T-helper 1 cell (primary cell): ENCODE measurements at places on chromosomes 5 and 9.

- DNase-seq = peak; percentile 15
These were observed 24.1 kb upstream of the PCSK5 start for GRCh38 chr9:75866273-75866871.

GRCh38 chr5:158538506-158539074, 561.1 kb downstream of the EBF1 start:
- no peak for DNase-seq

- DNase-seq = no peak
These were observed 64.5 kb upstream of the PPARGC1B start for GRCh38 chr5:149665416-149666175.

DNA sequence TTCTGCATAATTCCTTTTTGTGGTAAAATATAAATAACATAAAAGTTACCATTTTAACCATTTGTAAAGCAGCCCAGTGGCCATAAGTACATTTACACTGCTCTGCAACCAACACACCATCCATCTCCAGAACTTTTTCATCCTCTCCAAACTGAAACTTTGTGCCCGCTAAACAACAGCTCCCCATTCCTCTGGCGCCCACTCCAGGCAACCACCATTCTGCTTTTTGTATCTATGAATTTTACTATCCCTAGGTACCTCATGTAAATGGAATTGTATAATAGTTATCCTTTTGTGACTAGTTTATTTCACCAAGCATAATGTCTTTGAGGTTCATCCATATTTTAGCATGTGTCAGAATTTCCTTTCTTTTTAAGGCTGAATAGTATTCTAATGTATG, 141.1 kb downstream of the DMXL1 start:
- no peak for DNase-seq

DNA sequence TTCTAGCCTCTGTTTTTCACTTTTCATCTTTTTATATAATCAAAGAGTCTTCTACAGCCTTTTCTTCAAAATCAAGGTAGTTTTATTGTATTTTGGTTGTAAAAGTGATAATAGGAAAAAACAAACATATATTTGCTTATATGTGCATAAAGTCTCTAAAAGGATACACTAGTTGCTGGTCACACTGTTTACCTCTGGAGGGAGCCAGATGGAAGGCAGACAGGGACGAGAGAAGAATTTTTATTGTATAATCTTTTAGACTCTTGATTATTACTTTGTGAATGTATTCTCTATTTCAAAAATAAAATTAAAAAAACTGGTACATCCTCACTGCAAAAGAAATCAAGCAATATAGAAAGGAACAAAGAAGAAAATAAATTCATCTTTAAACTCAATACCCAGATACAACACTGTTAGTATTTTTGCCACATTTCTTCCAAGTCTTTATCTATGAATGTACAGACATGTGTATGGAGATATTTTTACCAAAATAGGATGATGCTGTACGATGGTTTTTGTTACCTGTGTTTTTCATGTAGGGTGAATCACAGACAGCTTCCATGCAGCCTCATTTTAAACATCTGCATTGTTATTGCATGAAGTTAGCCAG, 6.1 kb upstream of the RNF183 start:
- DNase-seq = no peak

- no peak for DNase-seq
These were observed 393.0 kb downstream of the TMEM167A start for GRCh38 chr5:82684165-82684564.

- DNase-seq = no peak
These were observed 12.4 kb downstream of the LARP1 start for GRCh38 chr5:154767576-154767975.

DNA sequence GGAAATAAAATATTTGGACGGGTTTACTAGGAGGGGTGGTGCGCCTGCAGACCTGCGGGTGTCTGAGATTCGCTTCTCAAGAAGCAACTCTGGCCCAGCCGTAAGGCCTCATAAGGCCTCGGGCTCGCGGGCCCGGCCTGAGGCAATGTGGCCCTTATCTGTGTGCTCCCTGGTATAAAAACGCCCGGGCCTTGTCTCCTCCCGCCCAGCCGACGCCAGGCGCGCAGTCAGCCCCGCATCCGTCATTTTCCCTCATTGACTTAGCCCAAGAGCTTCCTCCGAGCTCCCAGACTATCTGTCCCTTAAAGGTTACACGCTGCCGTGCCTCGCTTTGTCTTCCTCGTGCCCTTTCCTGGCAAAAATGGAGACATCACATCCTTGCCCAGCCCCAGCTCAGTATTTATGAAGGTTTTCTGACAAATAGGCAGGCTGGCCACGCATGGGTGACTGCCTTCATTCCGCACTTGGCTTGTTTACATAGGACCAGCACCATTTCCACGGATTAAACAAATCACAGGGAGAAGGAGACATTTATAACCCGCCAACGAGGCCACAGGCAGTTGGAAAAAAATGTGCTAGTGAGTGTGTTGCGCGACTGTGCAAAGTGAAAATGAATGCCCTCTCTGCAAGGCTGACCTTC, 74.5 kb upstream of the TBCA start:
- no peak for DNase-seq

DNA sequence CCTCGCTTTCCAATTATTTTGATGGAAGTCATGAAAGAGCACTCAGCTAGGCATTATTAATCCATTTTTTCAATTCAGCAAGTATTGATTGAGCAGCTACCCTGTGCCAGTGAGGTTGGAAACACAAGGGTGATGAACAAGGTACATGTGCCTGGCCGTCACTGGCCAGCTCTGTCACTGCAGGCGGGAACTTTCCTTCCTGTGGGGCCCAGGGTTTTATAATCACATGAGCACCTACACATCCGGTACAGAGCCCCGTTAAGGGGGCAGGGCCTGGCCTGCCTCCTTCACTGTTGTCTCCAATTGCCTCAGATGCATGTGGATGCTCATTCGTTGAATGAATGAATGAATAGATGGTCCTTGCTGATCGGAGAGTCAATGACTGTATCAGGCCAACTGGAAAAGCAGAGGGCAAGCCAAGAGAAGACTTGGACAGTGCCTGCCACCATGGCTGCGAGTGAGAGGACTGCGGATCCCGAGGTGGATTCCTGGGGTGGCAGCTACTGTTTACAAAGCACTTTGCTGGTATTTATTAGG, 55.9 kb upstream of the KCNMB1 start:
- DNase-seq = no peak

DNA sequence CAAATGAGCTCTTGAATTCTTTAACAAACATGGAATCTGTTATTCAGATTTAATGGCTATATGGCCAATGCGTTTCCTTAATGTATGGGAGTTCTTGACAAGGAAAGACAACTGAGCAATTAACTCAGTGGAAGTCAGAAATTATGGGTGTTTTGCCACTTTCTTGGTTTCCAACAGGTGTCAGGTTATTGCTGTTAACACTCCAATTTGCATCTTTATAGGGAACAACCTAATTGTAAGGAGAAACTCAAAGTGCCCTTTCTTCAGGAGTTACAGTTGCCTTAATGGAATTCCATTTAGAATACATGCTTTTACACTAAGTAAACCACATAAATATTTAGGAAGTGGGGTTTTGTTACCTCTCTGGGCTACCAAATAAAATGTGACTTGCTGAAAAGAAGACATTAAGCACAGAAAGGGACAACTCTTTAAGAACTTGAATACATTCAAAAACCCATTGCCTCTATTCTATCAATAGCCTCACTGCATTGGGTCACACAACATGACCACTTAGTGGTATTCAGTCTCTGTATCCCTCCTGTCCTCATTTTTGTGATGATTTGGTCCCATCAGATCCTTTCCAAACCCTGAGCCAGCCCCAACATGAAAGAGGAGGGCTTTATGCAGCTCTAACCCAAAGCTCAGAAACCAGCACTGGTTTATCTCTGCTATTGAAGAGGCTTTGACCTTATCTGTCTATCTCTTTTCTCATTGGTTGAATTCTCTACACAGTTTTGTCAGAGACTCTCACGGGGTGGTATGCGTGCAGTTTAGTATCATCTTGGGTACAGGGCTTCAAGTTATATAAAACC, 118.7 kb downstream of the EDIL3 start:
- DNase-seq = no peak

- no peak for DNase-seq
These were observed 22.9 kb downstream of the KCNMB1 start for GRCh38 chr5:170366276-170366675.

DNA sequence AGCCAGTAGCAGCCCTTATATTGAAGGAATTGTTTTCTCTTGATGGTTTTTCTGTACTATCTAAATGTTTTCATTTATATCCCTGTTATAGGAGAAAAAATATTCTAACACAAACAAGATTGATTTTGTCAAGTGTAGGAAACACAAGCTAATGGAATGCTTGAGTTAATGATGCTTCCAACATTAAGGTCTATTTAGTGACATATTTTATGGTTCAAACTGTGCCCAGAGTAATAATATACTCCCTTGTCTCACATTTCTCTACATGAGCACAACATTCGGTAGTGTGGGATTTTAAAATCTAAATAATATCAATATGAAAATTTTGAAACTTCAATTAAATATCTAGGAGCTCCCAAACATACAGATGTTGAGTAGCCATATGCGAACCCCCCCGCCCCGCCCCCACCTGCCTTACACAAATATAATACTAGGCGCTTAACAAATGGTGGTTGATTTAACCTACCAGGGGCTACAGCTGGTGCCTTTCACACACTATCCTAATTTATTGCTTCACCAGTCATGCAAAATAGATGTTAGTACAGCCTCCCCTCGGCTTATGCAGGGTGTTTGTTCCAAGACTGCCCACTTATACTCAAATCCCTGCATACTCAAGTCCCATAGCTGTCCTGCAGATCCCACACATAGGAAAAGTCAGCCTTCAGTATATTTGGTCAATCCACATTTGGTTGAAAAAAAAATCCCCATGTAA, 124.1 kb upstream of the ACO1 start:
- no peak for DNase-seq

DNA sequence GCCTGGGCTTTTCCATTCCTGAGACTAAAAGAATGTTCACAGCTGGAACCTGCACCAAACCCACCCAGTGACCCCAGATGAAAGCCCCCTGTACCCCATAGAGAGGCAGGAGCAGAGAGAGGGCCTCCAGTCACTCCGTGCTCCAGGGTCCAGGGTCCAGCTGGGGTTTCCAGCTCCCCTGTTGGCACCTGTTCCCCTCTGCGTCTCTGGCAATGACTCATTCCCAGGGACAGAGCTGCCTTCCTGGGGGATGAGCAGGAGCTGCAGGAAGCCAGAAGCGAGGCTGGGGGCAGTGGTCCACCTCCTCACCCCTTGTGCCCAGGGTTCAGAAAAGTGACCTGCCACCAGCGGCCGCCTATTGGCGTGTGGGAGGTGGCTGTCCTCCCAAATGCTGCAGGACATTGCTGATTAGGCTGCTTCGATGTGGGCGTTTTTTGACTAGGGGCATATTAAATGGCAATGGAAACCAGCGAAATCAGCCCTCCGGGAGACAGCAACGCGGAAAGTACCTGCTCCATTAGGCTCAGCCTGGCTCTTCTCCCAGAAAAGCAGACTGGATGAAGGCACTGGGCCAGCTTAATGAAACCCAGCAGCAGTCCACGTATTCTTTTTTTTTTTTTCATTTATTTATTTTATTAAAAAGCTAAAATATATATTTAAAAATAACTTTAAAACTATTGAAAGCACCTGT, 97.4 kb downstream of the DAP start:
- DNase-seq = no peak

DNA sequence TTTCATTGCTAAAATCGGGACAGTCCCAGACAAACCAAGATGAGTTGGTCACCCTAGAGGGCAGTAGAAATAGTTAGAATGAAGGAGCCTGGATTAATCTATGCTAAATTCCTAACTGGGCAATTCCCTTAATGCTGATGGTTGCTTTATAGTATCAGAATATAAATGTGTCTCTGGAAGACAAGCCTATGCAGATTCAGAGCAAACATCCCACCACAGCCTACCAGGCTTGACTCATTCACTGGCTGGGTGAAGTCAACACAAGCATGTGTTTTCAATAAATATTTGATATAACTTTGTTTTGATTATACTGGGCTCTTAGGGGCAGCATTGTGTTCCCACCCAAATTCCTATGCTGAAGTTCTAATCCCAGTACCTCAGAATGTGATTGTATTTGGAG, 79.3 kb downstream of the RMI1 start:
- DNase-seq = no peak

DNA sequence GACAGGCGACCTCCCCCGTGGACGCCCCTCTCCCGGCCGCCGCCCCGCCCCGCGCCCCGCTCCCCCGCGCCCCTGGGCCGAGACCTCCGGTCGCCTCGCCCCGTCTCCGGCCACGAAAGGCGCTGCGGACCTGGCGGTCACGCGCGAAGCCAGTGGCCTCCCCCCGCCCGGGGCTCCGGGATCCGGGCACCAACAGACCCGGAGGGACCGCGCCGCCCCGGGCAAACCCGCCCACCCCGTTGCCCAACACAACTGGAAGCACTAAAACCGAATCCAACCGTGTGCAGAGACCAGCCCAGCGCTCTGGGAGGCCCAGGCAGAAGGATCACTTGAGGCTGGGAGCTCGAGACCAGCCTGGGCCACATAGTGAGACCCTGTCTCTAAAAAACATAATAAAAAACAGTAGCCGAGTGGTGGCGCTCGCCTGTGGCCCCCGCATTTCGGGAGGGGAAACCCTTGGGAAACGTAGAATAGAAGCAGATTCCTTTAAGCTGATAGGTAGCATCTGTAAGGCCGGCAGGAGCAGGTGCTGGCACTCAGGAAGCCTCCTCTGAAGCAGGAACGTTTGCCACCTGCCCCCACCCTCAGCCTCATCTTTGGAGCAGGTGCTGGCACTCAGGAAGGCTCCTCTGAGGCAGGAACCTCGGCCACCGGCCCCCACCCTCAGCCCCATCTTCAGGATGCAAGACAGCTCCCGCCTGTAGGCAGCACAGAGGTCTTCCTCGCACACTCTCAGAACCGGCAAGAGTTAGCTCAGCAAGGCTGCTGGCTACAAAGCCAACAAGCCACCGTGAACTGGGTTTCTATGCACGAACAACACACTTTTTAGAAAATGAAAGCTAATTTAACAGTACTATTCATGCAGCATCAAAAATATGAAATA, 4.6 kb upstream of the SLC9A3 start:
- peak; percentile 0 for DNase-seq

GRCh38 chr5:71932655-71933338, 174.5 kb upstream of the MAP1B start:
- no peak for DNase-seq

GRCh38 chr5:52983731-52984636, 5.2 kb upstream of the ITGA2 start:
- DNase-seq = no peak

DNA sequence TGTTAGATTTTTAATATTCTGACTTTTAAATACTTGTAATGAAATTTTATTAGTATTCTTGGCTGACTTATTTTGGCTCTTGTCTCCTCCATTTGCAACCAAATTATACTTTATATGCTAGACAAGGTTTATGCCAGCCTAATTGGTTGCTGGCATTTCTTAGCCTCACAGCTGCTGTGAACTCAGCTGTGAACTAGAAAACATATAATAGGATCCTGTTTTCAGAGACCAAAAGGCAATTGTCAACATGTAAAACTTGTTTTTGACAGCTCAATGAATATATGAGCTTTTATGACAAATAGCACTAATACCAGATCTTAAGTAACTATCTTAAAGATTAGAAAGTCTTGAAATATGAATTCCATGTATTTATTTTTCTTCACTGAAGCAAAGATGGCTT, 25.9 kb downstream of the KIF2A start:
- no peak for DNase-seq
